HCT116 (cell line): ENCODE measurements at places on chromosomes 7 and 10. TPM values are rescaled to one million over a fixed set of nuclear protein-coding genes. Genes with fewer than 3 reads are reported as not detected.
A peak's percentile ranks its signal among the peaks of the same experiment; 100 is the strongest.

Gene MRLN
- not detected for total RNA-seq

Gene KCP
- total RNA-seq, result 1.6 TPM

Gene RPEL1
- total RNA-seq, result 0.10 TPM

Gene CHN2
- 2.1 TPM for total RNA-seq

Gene SPDYE6
- not detected for total RNA-seq

Gene CALHM1
- not detected for total RNA-seq

Gene CTNNA3
- total RNA-seq, result 0.32 TPM

Gene OR6V1
- total RNA-seq, result not detected

Gene FKBP6
- not detected for total RNA-seq

Gene ACTA2
- total RNA-seq, result 9.4 TPM

Gene SPDYE5
- total RNA-seq, result not detected

Gene NEUROD6
- total RNA-seq, result not detected

Gene CLIP2
- total RNA-seq, result 40.1 TPM

Gene SH2D4B
- total RNA-seq, result 0.22 TPM

- H3K36me3 ChIP-seq, result no peaks in the 10 kb centered on the region
- no peak overlapping the region for H3K4me3 ChIP-seq
- H3K27me3 ChIP-seq, result no peaks in the 10 kb centered on the region
- H3K27ac ChIP-seq, result no peak overlapping the region
Measured at GRCh38 chr7:75905785-75906604, 9.0 kb upstream of the POR start.

DNA sequence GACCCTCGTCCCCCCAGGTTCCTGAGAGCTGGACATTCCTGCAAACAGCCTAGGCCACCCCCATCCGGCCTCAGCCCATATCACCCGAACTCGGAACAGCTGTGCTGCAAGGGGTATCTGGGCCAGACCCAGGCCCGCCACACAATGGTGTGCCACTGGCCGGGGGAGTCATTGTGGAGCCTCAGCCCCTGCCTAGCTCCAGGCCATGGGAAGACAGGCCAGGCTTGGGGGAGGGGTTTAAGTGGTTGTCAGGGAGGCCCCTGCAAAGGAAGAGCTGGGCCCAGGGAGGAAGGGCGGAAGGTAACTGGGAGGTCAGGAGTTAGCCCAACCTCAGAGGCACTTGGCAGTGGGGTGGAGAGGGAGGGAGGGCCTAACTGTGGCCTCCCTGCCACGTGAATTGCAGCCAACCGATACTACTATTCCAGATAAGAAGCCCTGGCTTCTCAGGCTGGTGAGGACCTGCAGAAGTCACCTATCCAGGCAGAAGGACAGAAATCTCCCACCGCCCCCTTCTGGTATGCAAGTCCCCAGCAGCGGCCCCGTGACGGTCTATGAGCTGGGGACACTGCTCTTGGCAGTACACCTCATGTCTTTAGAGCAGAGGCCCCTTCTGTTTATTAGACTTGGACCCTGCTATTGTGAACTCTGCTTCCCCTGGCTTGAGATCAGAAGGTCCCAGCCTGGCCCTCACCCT is 26.8 kb downstream of the VSIR start:
- H3K4me3 ChIP-seq, result no peak overlapping the region
- no peak for DNase-seq
- no peak overlapping the region for H3K27ac ChIP-seq
- H3K4me1 ChIP-seq, result peaks cover 19% of the 10 kb centered on the region
- no peaks in the 10 kb centered on the region for H3K27me3 ChIP-seq

- H3K36me3 ChIP-seq, result no peaks in the 10 kb centered on the region
- peak within 1 kb of the TSS; percentile 64 for H3K4me3 ChIP-seq
- peaks cover 6% of the 10 kb centered on the region; the same call in 1 of the 2 replicates for H3K4me1 ChIP-seq
- no peak for DNase-seq
- no peak within 1 kb of the TSS; the same call in 1 of the 2 replicates for H3K27ac ChIP-seq
Measured at GRCh38 chr10:87659571-87660483, at the start of gene PAPSS2. Gene PAPSS2 (plus strand): TSS chr10:87659878. CDS start chr10:87659982, 104 bp downstream.

DNA sequence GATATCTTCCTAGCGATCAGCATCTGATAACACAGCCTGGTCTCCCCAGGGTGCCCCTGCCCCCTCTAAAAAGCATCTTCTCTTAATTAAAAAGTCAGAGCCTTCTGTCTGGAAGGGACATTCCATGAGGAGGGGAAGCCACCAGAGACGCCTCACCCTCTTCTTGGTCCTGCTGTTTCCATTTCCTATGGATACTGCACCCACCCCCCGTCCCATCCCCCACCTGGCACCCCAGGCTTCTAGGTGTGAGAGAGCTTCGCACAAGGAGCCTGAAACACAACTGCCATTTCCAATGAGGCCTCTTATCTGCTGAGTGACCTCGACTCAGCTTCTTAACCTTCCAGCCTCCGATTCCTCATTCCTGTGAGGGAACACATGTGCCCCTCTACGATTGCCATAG is 51.4 kb downstream of the COL13A1 start:
- H3K4me3 ChIP-seq, result no peak overlapping the region
- H3K4me1 ChIP-seq, result peaks cover 8% of the 10 kb centered on the region; the same call in 1 of the 2 replicates
- H3K27me3 ChIP-seq, result no peaks in the 10 kb centered on the region
- H3K36me3 ChIP-seq, result no peaks in the 10 kb centered on the region

GRCh38 chr10:1291178-1292090 is 235.2 kb downstream of the WDR37 start:
- H3K4me3 ChIP-seq, result no peak overlapping the region
- no peak overlapping the region for H3K27ac ChIP-seq
- DNase-seq, result no peak
- H3K4me1 ChIP-seq, result no peaks in the 10 kb centered on the region

DNA sequence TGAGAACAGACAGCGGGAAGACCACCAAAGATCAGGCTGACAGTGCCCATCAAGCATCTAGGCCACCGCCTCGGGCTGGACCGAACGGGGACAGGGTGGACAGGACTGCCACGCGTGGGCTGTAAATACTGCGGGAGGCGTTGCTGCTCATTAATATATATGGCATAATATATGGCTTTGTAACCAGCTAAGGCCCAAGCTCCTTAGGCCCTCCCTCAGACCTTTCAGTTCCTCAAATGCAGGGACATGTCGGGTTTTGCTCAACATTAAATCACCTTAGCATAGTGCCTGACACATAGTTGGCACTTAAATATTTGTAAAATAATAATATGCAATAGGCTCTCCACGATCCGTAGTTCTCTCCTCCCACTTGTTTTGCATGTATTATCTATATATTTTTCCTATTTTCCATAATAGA is 402 bp upstream of the TMEM168 start:
- H3K27ac ChIP-seq, result peak overlapping the region; percentile 81; the same call in 1 of the 2 replicates
- DNase-seq, result no peak
- H3K36me3 ChIP-seq, result no peaks in the 10 kb centered on the region

- H3K27me3 ChIP-seq, result peaks cover 13% of the 10 kb centered on the region
- no peaks in the 10 kb centered on the region for H3K36me3 ChIP-seq
- H3K4me3 ChIP-seq, result no peak overlapping the region
- H3K4me1 ChIP-seq, result no peaks in the 10 kb centered on the region
Measured at GRCh38 chr10:48902096-48902495, 37.5 kb downstream of the LRRC18 start.

- no peaks in the 10 kb centered on the region for H3K36me3 ChIP-seq
- H3K27me3 ChIP-seq, result no peaks in the 10 kb centered on the region
- H3K4me3 ChIP-seq, result no peak overlapping the region
- DNase-seq, result no peak
- no peaks in the 10 kb centered on the region for H3K4me1 ChIP-seq
Measured at GRCh38 chr10:90604636-90605035, 253.2 kb downstream of the HTR7 start.

GRCh38 chr10:80290474-80291220 is 1.2 kb upstream of the MAT1A start:
- no peaks in the 10 kb centered on the region for H3K27me3 ChIP-seq
- H3K4me3 ChIP-seq, result no peak overlapping the region
- H3K27ac ChIP-seq, result no peak overlapping the region
- no peak for DNase-seq
- no peaks in the 10 kb centered on the region for H3K36me3 ChIP-seq

GRCh38 chr10:130545697-130546096 is 409.5 kb downstream of the GLRX3 start:
- no peak for DNase-seq
- no peak overlapping the region for H3K27ac ChIP-seq
- no peaks in the 10 kb centered on the region for H3K27me3 ChIP-seq
- H3K4me3 ChIP-seq, result no peak overlapping the region
- no peaks in the 10 kb centered on the region for H3K4me1 ChIP-seq

DNA sequence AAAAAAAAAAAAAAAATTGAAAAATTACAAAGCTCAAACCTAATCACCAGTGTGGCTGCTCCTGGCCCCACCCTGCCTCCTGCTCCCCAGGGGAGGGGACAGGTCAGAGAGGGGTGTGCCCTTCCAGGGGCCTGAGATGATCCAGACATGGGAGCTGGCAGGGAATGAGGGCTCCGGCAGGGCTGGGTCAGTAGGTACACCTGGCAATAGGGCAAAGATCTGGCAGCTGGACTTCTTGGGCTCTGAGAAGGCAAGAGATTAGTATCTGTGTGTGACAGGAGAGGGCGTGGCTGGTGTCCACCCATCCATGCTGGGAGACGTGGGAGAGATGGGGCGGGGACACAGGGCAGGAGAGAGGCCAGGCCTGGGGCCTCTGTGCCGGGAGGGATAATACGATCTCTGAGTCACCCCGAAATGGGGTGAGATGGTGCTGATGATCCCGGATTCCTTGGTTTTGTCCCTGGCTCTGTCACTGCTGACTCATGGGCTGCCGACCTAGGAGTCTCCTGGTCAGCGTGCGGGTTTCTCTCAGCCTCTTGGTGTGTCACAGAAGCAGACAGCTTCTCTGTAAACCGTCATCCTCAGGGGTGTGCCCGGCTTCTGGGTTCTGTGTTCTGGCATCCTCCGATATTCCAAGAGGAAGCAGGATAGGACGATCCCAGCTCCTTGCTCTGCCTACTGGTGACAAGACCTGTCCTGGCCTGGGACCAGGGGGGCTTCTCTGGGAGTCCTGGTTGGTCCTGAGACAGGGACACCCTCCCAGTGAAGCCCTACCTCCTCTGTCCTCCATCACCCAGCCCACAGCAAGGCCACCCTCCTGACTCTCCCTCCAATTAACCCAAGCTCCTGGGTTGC is 8.2 kb upstream of the CLDN4 start:
- no peaks in the 10 kb centered on the region for H3K36me3 ChIP-seq
- H3K4me3 ChIP-seq, result peak overlapping the region; percentile 20
- peaks cover 78% of the 10 kb centered on the region for H3K4me1 ChIP-seq
- H3K27ac ChIP-seq, result peak overlapping the region; percentile 82

DNA sequence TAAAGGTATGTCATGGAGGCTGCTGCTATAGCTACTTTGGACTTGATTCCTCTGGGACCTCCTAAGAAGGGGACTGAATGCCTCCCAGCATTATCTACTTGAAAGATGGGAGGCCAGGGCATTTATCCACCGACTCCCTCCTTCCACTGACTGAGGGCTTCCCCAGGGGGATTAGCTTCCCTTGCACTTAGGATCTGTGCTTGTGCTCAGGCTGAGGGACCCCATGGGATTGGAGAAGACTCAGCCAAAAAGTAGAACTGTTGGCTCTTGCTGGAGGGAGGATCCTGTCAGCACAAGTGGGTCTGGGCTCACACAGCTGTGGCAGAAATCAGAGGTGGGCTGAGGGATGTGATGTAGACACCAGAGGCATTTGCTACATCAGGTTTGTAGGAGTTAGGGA is 81.5 kb upstream of the SYPL1 start:
- no peaks in the 10 kb centered on the region for H3K27me3 ChIP-seq
- no peak overlapping the region for H3K27ac ChIP-seq
- no peaks in the 10 kb centered on the region for H3K36me3 ChIP-seq
- no peaks in the 10 kb centered on the region for H3K4me1 ChIP-seq

- no peak overlapping the region for H3K27ac ChIP-seq
- H3K4me3 ChIP-seq, result no peak overlapping the region
- H3K27me3 ChIP-seq, result no peaks in the 10 kb centered on the region
- H3K36me3 ChIP-seq, result no peaks in the 10 kb centered on the region
Measured at GRCh38 chr7:153616711-153617325, 435.4 kb upstream of the DPP6 start.

- H3K27ac ChIP-seq, result no peak overlapping the region
- H3K36me3 ChIP-seq, result no peaks in the 10 kb centered on the region
- no peaks in the 10 kb centered on the region for H3K27me3 ChIP-seq
- no peaks in the 10 kb centered on the region for H3K4me1 ChIP-seq
Measured at GRCh38 chr10:36092116-36092515, 450.0 kb upstream of the FZD8 start.

GRCh38 chr10:130606001-130606405 is 469.8 kb downstream of the GLRX3 start:
- no peaks in the 10 kb centered on the region for H3K36me3 ChIP-seq
- H3K27ac ChIP-seq, result no peak overlapping the region
- no peak overlapping the region for H3K4me3 ChIP-seq
- DNase-seq, result no peak

DNA sequence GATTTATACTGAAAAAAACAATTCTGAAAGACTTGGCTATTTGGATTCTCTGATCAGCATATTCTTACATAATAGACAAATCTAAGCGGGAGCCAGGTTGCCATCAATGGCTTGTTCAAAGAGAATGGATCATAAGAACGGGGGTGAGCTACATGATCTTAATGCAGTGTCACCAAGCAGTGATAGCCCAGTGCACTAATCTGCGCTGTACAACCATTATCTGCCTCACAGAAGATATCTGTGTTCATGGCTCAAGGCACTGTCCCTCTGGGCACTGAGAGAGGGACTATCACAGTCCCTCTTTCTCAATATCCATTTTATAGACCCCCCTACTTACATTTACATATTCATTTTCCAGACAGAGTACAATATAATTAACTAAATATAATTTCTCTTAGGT is 22.9 kb upstream of the PRKAR2B start:
- no peak for DNase-seq
- no peaks in the 10 kb centered on the region for H3K27me3 ChIP-seq
- no peak overlapping the region for H3K4me3 ChIP-seq
- H3K36me3 ChIP-seq, result no peaks in the 10 kb centered on the region

DNA sequence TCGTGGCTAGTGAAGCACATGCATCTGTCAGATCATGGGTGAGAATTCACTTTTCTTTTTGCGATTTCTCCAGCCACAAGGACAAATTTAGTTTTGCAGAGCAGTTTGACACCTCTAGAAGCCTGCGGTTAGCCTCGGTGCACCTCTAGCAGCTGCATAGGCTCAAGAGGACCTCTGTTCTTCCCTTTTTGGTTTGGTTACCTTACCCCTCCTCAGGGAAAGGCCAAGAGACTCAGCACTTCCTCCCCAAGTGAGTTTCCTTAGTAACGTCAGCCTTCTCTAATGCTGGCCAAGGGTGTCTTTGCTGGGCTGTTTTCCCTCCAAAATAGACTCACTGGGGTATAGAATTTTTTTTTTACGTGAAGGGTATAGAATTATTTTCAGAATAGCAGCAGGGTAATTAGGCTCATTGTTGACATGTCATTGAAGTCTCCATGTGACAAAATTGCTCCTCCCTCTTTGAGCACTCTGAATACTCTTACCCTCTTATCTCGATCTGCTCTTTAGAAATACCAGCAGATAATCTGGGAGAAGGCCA is 97.8 kb downstream of the AUTS2 start:
- DNase-seq, result no peak
- no peak overlapping the region for H3K27ac ChIP-seq
- no peaks in the 10 kb centered on the region for H3K27me3 ChIP-seq
- no peak overlapping the region for H3K4me3 ChIP-seq
- no peaks in the 10 kb centered on the region for H3K36me3 ChIP-seq
- H3K4me1 ChIP-seq, result no peaks in the 10 kb centered on the region

- no peaks in the 10 kb centered on the region for H3K36me3 ChIP-seq
- H3K4me3 ChIP-seq, result no peak overlapping the region
- H3K4me1 ChIP-seq, result no peaks in the 10 kb centered on the region
Measured at GRCh38 chr7:107208024-107208521, 39.3 kb downstream of the HBP1 start.

- H3K27me3 ChIP-seq, result 0 out of 2 replicates have a peak, but pooled peaks cover under 1% of the 10 kb centered on the region
- no peak overlapping the region for H3K4me3 ChIP-seq
- H3K36me3 ChIP-seq, result no peaks in the 10 kb centered on the region
- H3K27ac ChIP-seq, result no peak overlapping the region
Measured at GRCh38 chr10:44385696-44386441, 972 bp upstream of the CXCL12 start.
